ENCODE measurements at places on chromosomes 5 and 9.

DNA sequence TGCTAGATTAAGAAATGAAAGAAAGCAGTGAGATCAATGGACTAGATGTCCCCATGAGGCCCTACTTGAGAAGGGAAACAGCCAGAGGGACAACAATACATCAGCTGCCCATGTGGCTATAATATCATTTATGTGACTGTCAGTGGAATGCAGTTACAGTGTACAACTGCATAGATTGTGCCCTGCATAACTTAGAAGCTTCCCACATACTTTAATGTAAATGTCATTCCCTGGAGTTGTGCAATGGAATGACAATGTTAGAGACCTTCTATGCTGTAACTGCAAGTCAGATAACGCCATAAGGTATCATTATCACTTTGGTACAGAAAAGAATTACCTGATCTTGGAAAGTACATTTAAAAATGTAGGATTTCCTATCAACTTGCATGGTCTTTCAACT lies 67.4 kb downstream of the FBN2 start:
- no peak for DNase-seq

GRCh38 chr9:15505921-15506320 lies 4.8 kb downstream of the PSIP1 start:
- DNase-seq: no peak

- DNase-seq: no peak
These were observed 609.2 kb downstream of the PSAT1 start for GRCh38 chr9:78905986-78906755.

- DNase-seq: no peak
These were observed 76.4 kb downstream of the ACER2 start for GRCh38 chr9:19485193-19485592.

DNA sequence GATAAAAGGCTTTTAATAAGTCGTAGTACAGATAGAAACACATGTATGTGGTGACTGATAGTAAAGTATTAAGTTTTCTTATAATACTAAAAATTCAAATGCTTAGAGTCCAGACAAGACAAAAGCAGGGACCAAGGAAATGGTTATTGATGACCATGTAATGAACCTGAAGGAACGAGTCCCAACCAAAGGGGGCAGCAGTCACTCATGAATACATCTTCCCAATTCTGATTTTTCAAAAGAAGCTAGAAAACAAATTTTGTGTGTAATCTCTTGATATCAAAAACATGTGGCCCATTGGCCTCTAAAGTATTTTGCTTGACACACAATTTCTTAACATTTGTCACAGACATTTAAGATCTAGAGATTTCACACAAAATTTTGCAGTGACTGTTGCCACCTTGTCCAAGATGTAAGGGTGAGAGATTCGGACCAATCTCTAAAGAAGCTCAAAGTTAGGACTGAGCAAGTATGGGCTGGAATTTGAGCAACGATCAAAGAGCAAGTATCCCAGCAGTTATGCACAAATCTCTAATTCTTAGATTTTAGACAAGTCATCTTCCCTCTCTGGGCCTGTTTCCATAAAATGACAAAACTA lies 66.8 kb downstream of the ARL15 start:
- DNase-seq: no peak

DNA sequence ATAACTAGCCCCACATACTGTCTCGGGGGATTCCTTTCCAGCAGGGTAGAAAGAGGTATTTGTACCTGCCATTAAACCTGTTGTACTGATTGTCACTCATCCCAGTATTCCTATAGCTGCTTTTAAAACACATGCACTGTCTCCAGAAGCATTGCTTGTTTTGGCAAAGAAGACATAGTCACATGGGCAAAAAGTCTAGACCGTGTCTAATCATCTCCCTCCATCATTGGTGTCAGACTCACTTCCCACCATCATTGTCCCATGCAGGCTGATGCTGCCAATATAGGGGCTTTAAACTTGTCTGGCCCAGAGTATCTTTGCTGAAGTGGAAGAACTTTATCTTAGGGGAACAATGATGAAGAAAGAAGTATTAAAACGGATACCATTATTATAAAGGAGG lies 12.6 kb downstream of the DNAJC21 start:
- DNase-seq: no peak

- DNase-seq: no peak
These were observed 85.4 kb downstream of the IRX2 start for GRCh38 chr5:2666081-2666480.

DNA sequence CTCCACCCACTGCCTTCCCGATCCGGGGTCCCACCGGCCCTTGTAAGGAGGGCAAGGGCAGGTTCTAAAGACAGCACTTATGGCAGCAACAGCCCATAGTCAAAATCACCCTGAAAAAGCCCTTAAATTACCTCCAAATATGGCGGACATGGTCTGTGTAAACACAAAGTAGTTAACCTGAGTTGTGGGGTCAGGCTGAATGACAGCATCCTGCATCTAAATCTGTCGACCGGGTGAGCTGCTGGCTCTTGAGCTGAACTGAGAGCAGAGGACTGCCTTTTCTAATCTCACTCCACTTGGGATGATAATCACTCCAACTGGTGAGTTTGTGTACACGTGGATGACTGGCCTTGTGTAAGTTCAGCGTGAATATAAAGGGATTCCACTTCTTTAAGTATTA lies 249.6 kb downstream of the DENND1A start:
- no peak for DNase-seq

Measured in GM19239 (cell line).